Suprapubic skin (tissue), 4 donors: ENCODE measurements at places on chromosomes 3 and 15.

- peaks cover 12% of the 10 kb centered on the region for H3K4me1 ChIP-seq
- H3K4me3 ChIP-seq = peak within 1 kb of the TSS; percentile 48
- no peak within 1 kb of the TSS for H3K27ac ChIP-seq
- no peak for DNase-seq
- H3K36me3 ChIP-seq = no peaks in the 10 kb centered on the region
- peaks cover 62% of the 10 kb centered on the region for H3K27me3 ChIP-seq
These were observed at the start of gene SLC6A1 for GRCh38 chr3:10992017-10992942. Gene SLC6A1, plus strand, starts transcription at chr3:10992748. Its CDS starts 24,464 bp downstream, at chr3:11017212.

DNA sequence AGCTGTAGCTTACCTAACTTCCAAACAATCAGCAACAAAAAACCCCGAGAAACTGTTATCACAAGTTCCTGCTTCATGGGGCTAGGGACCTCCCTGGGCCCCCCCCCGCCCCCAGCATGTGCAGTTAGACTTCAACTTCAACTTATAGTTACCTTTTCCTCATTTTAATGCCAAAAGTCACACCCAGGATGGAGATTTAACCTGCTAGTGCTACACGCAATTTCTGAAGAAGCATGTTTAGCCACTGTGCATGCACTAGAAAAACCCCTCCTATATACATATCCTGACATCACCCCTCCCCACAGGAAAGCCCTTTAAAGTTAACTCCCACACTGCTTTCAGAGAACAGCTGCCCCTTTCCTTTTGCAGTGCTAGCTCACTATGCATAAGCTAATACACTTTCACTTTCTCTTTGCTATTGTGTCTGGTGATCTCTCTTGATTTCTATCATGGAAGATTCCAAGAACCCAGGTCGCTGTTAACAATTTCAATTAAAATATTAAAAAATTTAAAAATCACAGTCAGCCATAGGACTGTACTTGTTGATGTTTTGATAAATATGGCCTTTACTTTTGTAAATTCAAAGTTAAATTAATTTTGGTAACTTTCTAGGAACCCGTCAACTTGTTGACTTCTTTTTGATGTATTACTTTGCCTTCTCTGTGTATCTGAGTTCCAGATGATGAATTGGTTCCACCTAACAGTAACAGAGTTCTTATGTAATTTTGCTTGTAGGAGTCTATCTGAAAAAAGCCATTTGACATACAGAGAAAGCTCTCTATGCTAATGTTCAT, 75.2 kb upstream of the ACAD9 start:
- H3K27me3 ChIP-seq = no peaks in the 10 kb centered on the region
- peaks cover 56% of the 10 kb centered on the region for H3K4me1 ChIP-seq
- no peak for DNase-seq
- peaks cover 47% of the 10 kb centered on the region for H3K36me3 ChIP-seq
- no peak overlapping the region for H3K27ac ChIP-seq

DNA sequence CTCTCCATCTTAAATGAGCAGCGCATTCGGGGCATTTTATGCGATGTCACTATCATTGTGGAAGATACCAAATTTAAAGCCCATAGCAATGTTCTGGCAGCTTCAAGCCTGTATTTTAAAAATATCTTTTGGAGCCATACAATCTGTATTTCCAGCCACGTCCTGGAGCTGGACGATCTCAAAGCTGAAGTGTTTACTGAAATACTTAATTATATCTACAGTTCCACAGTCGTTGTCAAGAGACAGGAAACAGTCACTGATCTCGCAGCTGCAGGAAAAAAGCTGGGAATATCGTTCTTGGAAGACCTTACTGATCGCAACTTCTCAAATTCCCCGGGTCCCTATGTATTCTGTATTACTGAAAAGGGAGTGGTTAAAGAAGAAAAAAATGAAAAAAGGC, 44.4 kb upstream of the RASA2 start:
- no peak for DNase-seq
- H3K4me1 ChIP-seq = peaks cover 13% of the 10 kb centered on the region
- no peak overlapping the region for H3K4me3 ChIP-seq
- H3K36me3 ChIP-seq = peaks cover 56% of the 10 kb centered on the region

DNA sequence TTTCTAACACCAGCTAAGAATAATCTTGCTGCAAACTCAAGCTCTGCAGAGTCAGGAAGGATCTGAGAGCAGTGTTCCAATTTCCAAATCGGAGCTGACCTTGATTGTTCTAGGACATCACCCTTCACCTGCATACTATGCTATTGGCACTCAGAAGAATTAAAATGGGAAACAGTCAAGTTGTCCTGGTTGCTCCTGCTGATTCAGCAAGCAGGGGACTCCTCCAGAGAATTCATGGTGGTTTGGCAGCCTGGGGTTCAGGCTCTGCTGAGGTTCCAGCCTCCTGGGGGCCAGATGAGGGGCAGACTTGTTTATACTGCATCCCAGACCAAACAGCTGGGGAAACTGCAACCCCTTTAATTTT, 213.7 kb upstream of the ADAMTS9 start:
- DNase-seq = no peak
- no peaks in the 10 kb centered on the region for H3K27me3 ChIP-seq
- no peaks in the 10 kb centered on the region for H3K36me3 ChIP-seq
- no peak overlapping the region for H3K4me3 ChIP-seq

DNA sequence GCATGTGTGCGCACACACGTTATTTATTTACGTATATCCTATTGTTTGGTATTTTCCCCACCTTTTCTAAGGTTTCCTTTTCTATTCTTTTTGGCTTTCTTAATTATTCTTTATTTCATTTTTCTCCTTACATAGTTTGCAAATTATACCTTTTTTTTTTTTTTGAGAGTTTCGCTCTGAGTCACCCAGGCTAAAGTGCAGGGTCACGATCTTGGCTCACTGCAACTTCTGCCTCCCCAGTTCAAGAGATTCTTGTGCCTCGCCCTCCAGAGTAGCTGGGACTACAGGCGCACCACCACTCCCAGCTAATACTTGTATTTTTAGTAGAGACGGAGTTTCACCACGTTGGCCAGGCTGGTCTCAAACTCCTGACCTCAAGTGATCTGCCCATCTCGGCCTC, 20.0 kb upstream of the CILP start:
- H3K27ac ChIP-seq = no peak overlapping the region
- H3K36me3 ChIP-seq = no peaks in the 10 kb centered on the region
- no peak for DNase-seq
- no peaks in the 10 kb centered on the region for H3K4me1 ChIP-seq
